ENCODE measurements at places on chromosomes 3 and 15. TPM values are rescaled to one million over a fixed set of nuclear protein-coding genes. Genes with fewer than 3 reads are reported as not detected.

DNA sequence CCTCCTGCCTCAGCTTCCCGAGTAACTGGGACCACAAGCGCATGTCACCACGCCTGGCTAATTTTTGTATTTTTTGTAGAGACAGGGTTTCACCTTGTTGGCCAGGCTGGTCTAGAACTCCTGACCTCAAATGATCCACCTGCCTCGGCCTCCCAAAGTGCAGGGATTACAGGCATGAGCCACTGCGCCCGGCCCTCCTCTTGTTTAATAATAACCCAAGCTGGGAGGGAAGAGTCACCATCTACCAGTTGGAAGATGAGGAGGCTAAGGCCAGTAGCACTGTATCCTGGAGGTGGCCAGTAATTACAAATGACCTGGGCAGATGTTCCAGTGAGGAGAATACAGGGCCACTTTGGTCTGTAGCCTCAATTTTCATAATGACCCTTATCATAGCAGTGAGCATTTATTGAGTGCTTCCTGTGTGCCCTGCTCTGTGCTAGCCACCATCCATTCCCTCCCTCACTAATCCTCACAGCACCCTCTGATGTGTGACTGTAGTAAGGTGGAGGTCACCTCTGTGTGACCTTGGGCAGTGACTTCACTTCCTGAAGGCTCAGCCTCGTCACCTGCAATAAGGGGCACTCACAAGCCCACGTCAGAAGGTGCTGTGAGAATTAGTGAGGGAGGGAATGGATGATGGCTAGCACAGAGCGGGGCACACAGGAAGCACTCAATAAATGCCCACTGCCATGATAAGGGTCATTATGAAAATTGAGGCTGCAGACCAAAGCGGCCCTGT is 64.2 kb downstream of the ABTB1 start:
- no peak overlapping the region for H3K27ac ChIP-seq
- H3K4me3 ChIP-seq, result no peak overlapping the region
- no peaks in the 10 kb centered on the region for H3K36me3 ChIP-seq
- DNase-seq, result no peak

DNA sequence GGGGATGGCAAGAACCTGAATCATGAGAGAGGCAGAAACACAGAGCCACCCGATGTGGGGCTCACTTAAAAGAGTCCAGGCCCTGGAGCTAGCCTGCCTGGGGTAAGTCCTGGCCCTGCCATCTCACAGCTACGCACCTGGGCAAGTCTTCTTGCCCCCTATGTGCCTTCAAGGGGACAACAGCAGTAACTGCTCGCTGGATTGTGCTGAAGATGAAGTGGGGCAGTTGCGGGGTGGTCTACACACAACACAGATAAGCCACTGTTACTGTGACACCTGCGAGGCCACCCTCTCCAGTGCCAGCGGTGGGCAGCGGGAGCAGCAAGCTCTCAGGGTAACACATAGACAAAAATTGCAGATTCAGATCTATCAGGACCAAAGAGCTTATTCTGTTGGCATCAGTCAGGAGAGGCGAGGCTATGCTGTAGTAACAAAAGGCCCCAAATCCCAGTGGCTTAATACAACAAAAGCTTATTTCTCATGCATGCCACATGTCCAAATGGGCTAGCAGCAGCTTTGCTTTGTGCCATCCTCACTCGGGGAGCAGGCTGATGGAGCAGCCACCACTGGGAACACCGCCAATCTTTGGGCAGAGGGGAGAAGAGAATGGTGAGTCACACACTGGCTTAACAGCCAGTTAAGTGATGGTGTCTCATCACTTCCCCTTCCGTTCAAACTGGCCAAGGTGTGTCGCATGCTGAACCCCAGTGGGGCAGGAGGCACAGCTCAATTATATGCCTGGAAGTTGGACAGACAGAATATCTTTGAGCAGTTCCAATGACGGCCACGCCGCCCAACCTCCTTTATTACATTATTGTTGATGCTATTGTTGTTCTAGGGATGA is 78.3 kb downstream of the WNT7A start:
- peaks cover 3% of the 10 kb centered on the region for H3K4me1 ChIP-seq
- no peak overlapping the region for H3K4me3 ChIP-seq
- H3K27me3 ChIP-seq, result peaks cover 2% of the 10 kb centered on the region

GRCh38 chr3:29447946-29448627 is 167.2 kb downstream of the RBMS3 start:
- H3K27ac ChIP-seq, result no peak overlapping the region
- peaks cover 2% of the 10 kb centered on the region for H3K4me1 ChIP-seq
- no peaks in the 10 kb centered on the region for H3K27me3 ChIP-seq
- H3K36me3 ChIP-seq, result no peaks in the 10 kb centered on the region

GRCh38 chr15:74788683-74789151 is 6.8 kb downstream of the CSK start:
- peak overlapping the region; percentile 15 for H3K4me3 ChIP-seq
- H3K36me3 ChIP-seq, result peaks cover 4% of the 10 kb centered on the region
- H3K27ac ChIP-seq, result no peak overlapping the region
- peaks cover 2% of the 10 kb centered on the region for H3K27me3 ChIP-seq

GRCh38 chr3:111521891-111522290 is 20.1 kb upstream of the CD96 start:
- peaks cover 3% of the 10 kb centered on the region for H3K27me3 ChIP-seq
- no peak for DNase-seq
- no peaks in the 10 kb centered on the region for H3K36me3 ChIP-seq
- no peak overlapping the region for H3K4me3 ChIP-seq
- no peaks in the 10 kb centered on the region for H3K4me1 ChIP-seq

DNA sequence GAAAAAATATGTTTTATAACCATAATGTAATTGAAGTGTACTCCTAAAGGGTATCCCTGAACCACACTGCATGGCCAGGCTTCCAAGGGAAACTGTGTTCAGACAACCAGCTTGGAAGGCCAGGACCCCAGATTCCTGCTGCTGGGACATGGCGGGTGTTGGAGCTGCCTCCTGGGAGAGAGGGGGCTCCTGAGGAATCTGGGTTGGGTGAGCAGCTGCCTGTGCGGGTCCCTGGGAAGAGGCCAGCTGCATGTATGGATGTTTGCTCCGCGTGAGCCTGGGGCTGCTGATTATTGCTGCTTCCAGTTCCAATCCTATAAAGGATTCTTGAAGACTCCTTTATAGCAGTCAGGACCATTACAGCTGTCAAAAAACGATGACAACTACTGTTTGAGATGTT is 348.6 kb upstream of the ICE2 start:
- no peak overlapping the region for H3K27ac ChIP-seq
- H3K4me1 ChIP-seq, result peaks cover 10% of the 10 kb centered on the region
- no peak overlapping the region for H3K4me3 ChIP-seq
- no peak for DNase-seq
- no peaks in the 10 kb centered on the region for H3K36me3 ChIP-seq

- H3K4me1 ChIP-seq, result peaks cover 9% of the 10 kb centered on the region
- peaks cover 1% of the 10 kb centered on the region for H3K27me3 ChIP-seq
- H3K27ac ChIP-seq, result no peak overlapping the region
Measured at GRCh38 chr3:127908202-127908601, 6.8 kb upstream of the KBTBD12 start.

The CYB561D2 gene
- 5.5 TPM for total RNA-seq

The MNS1 gene
- 1.9 TPM for total RNA-seq

The ITIH4 gene
- 8.2 TPM for total RNA-seq

The C3orf49 gene
- not detected for total RNA-seq

- peaks cover 80% of the 10 kb centered on the region for H3K4me1 ChIP-seq
- H3K27ac ChIP-seq, result peak overlapping the region; percentile 61
- peak overlapping the region; percentile 71 for H3K4me3 ChIP-seq
- peaks cover 7% of the 10 kb centered on the region for H3K36me3 ChIP-seq
- no peak for DNase-seq
Measured at GRCh38 chr3:45546716-45547701, 47.5 kb upstream of the LIMD1 start.

- H3K4me3 ChIP-seq, result no peak overlapping the region
- no peaks in the 10 kb centered on the region for H3K36me3 ChIP-seq
- no peak overlapping the region for H3K27ac ChIP-seq
- no peak for DNase-seq
- H3K27me3 ChIP-seq, result peaks cover 2% of the 10 kb centered on the region
Measured at GRCh38 chr15:91915576-91915975, 62.1 kb downstream of the SLCO3A1 start.

- no peak overlapping the region for H3K4me3 ChIP-seq
- no peaks in the 10 kb centered on the region for H3K4me1 ChIP-seq
- no peaks in the 10 kb centered on the region for H3K27me3 ChIP-seq
- H3K36me3 ChIP-seq, result no peaks in the 10 kb centered on the region
- no peak overlapping the region for H3K27ac ChIP-seq
- no peak for DNase-seq
Measured at GRCh38 chr3:4885316-4885715, 93.9 kb upstream of the BHLHE40 start.

The CHRNA7 gene
- 2.3 TPM for total RNA-seq

The TMEM212 gene
- not detected for total RNA-seq

GRCh38 chr3:169641167-169641566 is 22.3 kb downstream of the MECOM start:
- peaks cover 15% of the 10 kb centered on the region for H3K36me3 ChIP-seq
- H3K27me3 ChIP-seq, result peaks cover 1% of the 10 kb centered on the region
- H3K4me3 ChIP-seq, result no peak overlapping the region
- no peak overlapping the region for H3K27ac ChIP-seq
- DNase-seq, result no peak

- peak overlapping the region; percentile 92 for H3K4me3 ChIP-seq
- peaks cover 20% of the 10 kb centered on the region for H3K27me3 ChIP-seq
- no peak overlapping the region for H3K27ac ChIP-seq
- DNase-seq, result peak; percentile 36
- H3K4me1 ChIP-seq, result peaks cover 20% of the 10 kb centered on the region
Measured at GRCh38 chr3:105367063-105367405, 325 bp downstream of the ALCAM start.

The ATP13A4 gene
- total RNA-seq, result 0.49 TPM

GRCh38 chr15:52331490-52332240 is 36.1 kb upstream of the MYO5C start:
- H3K4me1 ChIP-seq, result peaks cover 3% of the 10 kb centered on the region
- peak; percentile 11 for DNase-seq
- no peaks in the 10 kb centered on the region for H3K27me3 ChIP-seq
- H3K36me3 ChIP-seq, result no peaks in the 10 kb centered on the region

GRCh38 chr15:69489073-69489571 is 36.5 kb downstream of the RPLP1 start:
- H3K36me3 ChIP-seq, result no peaks in the 10 kb centered on the region
- DNase-seq, result no peak
- H3K27ac ChIP-seq, result no peak overlapping the region
- H3K27me3 ChIP-seq, result no peaks in the 10 kb centered on the region

DNA sequence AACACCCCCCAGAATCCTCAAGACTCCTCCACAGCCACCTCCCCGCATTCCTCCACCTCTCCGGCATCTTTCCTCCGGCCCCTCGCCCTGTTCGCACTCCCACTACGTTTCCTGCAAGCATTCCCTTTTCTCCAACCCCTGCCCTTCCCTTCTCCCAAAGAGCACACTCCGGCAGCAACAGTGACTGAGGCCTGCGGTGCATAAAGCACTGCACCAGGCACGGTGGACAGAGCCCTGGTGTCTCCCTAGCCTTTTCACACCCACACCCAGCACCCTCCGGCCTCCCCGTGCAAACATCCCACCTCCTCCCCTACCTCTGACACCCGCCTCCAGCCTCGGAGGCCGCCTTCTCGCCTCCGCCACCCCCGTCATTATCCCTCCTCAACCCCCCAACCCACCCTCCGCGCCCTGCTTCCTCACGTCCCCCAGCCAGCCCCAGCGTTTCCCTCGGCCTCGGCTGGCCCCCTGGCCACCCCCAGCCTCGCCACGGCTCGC is 577 bp downstream of the ZNF148 start:
- peaks cover 5% of the 10 kb centered on the region for H3K27me3 ChIP-seq
- peaks cover 8% of the 10 kb centered on the region for H3K36me3 ChIP-seq
- peak; percentile 49 for DNase-seq
- H3K4me1 ChIP-seq, result peaks cover 18% of the 10 kb centered on the region

- H3K27me3 ChIP-seq, result no peaks in the 10 kb centered on the region
- no peak for DNase-seq
- no peak overlapping the region for H3K4me3 ChIP-seq
- no peak overlapping the region for H3K27ac ChIP-seq
- no peaks in the 10 kb centered on the region for H3K4me1 ChIP-seq
- H3K36me3 ChIP-seq, result no peaks in the 10 kb centered on the region
Measured at GRCh38 chr3:194840661-194841514, 155.2 kb downstream of the FAM43A start.

- no peak overlapping the region for H3K4me3 ChIP-seq
- H3K27me3 ChIP-seq, result peaks cover 7% of the 10 kb centered on the region
- no peak for DNase-seq
- H3K36me3 ChIP-seq, result peaks cover 22% of the 10 kb centered on the region
- H3K27ac ChIP-seq, result no peak overlapping the region
Measured at GRCh38 chr3:31815631-31816440, 165.2 kb downstream of the OSBPL10 start.

The ITPR1 gene
- 53.1 TPM for total RNA-seq

DNA sequence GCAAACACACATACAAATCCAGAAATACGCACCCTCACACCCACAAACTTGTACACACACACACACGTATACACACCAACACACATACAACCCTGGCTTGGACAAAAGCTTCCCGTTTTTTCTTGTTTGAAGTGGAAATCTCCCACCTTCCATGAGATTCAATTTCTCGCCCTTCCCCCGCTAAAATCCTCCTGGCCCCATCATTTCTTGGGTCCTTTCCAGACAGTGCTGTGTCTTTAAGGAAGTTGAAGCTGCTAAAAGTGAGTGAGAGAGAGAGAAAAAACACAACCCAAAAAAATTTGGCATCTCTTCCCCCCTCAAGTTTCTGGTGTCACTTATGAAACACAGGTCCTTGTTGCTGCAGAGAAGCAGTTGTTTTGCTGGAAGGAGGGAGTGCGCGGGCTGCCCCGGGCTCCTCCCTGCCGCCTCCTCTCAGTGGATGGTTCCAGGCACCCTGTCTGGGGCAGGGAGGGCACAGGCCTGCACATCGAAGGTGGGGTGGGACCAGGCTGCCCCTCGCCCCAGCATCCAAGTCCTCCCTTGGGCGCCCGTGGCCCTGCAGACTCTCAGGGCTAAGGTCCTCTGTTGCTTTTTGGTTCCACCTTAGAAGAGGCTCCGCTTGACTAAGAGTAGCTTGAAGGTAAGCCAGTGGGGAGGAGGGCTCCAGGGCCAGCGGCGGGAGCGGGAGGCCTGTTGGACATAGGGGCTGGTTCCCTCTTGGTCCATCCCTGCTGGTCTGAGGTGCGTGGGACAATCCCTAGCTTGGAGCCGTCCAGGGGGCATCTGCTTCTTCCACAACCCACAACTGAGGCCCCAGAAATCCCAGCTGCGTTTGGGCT is at the start of gene ISLR:
Gene ISLR, plus strand, starts transcription at position 331 of the 839 bp plus-strand sequence. CDS start 1,149 bp downstream, outside the sequence.
- peaks cover 3% of the 10 kb centered on the region for H3K36me3 ChIP-seq
- H3K4me3 ChIP-seq, result no peak within 1 kb of the TSS
- H3K27ac ChIP-seq, result no peak within 1 kb of the TSS
- peaks cover 9% of the 10 kb centered on the region for H3K27me3 ChIP-seq
- peaks cover 9% of the 10 kb centered on the region for H3K4me1 ChIP-seq
- DNase-seq, result no peak

DNA sequence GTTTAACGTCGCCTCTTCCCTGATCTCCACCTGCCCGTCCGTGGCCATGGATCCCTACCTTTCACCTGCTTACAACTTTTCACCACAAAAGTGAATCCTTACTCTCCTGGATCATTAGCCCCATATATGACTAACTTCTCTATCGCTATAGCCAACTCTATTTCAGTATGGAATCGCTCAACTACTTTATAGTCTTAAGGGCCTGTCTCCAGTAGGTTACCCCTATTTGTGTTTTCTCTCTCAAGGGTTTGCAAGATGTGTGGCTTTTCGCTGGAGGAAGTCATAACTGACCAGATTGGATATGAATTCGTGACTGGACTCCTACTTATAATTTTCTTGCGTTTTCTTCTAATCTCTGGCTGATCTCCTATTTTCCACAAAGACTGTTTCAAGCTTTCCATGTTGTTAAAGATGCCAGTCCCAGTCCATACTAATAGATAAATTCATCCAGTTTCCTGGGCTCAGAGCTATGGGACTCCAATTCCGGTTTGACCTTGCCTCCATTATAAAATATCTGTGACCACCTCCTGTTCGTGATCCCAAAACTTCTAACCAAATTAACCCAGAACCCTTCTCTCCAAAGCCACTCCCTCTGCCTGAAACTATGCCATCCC is 1.3 kb upstream of the STAG1 start:
- peaks cover 14% of the 10 kb centered on the region for H3K27me3 ChIP-seq
- peak overlapping the region; percentile 94 for H3K4me3 ChIP-seq
- H3K36me3 ChIP-seq, result peaks cover 8% of the 10 kb centered on the region
- H3K4me1 ChIP-seq, result peaks cover 39% of the 10 kb centered on the region
